ENCODE measurements at places on chromosomes 12 and 14.

- DNase-seq: no peak
Observed at GRCh38 chr12:114045349-114045748, 79.2 kb upstream of the RBM19 start.

DNA sequence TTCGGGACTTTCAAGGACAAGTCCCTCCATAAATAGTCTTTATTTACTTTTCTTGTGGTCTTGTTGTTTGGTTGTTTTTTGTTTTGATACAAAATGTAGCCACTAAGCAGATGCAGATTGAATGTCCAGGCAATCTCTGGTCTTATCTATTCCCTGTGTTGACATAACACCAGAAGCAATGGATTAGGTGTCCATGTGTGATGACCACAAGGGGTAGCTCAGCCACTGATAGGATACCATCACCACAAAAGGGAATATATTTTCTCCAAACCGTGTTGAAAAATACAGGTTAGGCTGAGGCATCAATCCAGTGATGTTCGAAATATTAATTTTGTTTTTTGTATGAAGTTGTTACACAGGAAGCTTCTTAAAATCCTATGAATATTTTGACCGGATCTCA is 196.3 kb downstream of the EPS8 start:
- no peak for DNase-seq

DNA sequence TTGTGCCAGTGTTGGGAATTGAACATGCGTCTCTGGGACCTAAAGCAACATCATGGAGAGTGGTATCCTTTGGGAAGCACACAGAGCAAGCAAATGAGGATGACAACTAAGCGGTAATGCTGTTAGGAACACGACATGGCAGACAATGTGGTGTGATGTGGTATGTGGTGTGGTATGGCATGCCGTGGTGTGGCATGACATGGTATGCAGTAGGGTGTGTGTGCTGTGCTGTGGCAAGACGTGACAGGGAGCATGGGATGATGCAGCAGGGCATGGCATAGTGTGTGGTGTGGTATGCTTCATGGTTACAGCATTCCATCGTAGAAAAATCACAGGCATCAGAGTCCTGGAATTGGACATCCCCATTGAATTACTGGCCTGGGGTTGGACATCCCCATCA is 108.7 kb downstream of the RTN1 start:
- no peak for DNase-seq

DNA sequence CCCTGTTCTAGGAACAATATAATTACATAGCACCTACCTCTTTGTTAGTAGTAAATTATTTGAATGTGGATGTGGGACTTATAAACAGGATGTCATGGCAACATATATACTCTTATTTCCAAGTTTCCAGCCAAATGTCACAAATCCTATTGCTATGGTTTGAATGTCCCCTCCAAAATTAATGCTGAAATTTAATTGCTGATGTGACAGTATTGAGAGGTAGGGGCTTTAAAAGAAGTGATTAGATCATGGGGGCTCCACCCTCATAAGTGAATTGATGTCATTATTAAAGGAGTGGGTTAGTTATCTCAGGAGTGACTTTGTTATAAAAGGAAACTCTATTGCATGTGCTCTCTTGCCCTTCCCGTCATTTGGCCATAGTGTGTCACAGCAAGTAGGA is 164.2 kb upstream of the ATF7IP start:
- no peak for DNase-seq

GRCh38 chr14:68951035-68951797 is 27.9 kb downstream of the ACTN1 start:
- no peak for DNase-seq

- no peak for DNase-seq
Observed at GRCh38 chr14:93063393-93063792, 52.3 kb downstream of the ITPK1 start.

GRCh38 chr12:38904537-38905479 is 583 bp downstream of the CPNE8 start:
- DNase-seq: peak; percentile 31

GRCh38 chr14:102878174-102878969 is 44.1 kb upstream of the AMN start:
- no peak for DNase-seq

- DNase-seq: no peak
Observed at GRCh38 chr12:6092784-6093722, 31.4 kb downstream of the VWF start.

GRCh38 chr12:47935184-47935583 is 28.2 kb upstream of the TMEM106C start:
- DNase-seq: no peak

- DNase-seq: no peak
Observed at GRCh38 chr14:101247842-101248725, 313.2 kb upstream of the DIO3 start.

- DNase-seq: no peak
Observed at GRCh38 chr14:56040121-56040520, 78.1 kb upstream of the PELI2 start.

DNA sequence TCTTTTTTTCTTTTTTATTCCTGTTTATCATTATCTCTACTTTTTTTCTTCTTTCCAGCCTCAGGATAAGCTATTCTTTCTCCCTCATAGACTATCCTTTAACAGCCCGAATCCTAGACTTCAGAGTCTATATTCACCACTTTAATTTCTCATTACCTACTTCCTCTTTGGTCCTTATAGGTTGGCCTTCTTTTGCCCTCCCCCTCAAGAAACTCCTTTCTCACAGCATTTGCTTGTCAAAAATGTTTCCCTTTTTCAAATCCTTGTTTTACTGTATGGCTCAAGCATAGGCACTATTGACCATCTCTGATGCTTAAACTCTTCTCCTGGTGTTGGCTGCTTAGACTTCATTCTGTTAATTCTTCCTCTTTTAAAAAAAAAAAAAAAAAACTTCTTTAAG is 52.5 kb downstream of the KIAA0586 start:
- no peak for DNase-seq

- no peak for DNase-seq
Observed at GRCh38 chr12:69679119-69679518, 20.0 kb downstream of the BEST3 start.

- no peak for DNase-seq
Observed at GRCh38 chr14:39212693-39213092, 21.0 kb upstream of the MIA2 start.

DNA sequence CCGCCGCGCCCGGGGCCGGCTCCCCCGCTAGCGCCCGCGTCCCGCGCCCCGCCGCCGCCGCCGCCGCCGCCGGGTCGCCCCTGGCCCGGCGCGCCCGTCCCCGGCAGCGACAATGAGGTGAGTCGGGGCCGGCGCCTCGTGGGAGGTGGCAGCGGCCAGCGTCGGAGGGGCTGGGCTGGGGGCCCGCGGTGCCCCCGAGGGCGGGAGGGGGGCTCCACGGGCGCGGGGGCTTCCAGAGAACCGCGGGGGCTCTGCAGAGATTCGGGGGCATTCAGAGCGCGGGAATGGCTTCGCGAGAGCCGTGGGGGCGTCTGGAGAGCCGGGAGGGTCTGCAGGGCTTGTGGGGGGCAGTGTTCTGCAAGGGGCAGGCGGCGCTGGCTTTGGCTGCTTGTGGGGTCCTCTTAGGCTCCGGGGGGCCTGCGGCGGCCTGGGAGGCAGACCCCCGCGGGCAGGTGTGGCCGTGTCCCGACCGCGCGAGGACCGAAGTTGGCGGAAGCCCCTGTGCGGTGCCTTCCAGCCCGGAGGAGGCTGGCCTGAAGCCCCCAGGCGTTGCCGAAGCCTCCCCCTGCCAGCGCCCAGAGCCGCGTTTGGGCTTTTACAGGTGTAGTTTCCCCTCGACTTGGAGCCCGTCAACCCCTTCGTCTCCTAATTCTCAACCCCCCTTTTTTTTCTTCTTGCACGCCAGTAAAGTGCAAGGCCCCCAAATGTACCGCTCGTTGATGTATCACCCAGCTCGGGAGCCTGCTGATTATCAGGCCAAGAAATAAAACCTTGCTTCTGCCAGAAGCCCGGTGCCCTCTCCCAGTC is 93.1 kb upstream of the EVL start:
- DNase-seq: no peak

DNA sequence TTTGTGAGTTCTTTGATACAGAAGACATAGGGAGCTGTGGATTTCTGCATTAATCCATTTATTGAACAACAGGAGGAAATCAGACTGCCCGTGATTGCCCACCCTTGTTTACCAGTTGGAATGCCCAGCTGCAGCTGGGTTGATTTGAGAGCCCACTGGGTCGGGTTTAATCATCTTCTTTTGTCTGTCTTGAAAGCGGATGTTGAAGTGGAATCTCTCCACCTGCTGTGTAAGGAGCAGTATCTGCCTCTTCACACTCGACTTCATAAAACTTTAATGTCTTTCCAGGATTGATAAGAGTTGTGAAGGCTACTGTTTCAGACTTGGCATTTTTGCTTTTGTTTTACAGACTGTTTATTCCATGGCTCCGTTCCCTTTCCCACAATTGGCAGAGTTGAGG is 39.9 kb downstream of the TBC1D30 start:
- no peak for DNase-seq

DNA sequence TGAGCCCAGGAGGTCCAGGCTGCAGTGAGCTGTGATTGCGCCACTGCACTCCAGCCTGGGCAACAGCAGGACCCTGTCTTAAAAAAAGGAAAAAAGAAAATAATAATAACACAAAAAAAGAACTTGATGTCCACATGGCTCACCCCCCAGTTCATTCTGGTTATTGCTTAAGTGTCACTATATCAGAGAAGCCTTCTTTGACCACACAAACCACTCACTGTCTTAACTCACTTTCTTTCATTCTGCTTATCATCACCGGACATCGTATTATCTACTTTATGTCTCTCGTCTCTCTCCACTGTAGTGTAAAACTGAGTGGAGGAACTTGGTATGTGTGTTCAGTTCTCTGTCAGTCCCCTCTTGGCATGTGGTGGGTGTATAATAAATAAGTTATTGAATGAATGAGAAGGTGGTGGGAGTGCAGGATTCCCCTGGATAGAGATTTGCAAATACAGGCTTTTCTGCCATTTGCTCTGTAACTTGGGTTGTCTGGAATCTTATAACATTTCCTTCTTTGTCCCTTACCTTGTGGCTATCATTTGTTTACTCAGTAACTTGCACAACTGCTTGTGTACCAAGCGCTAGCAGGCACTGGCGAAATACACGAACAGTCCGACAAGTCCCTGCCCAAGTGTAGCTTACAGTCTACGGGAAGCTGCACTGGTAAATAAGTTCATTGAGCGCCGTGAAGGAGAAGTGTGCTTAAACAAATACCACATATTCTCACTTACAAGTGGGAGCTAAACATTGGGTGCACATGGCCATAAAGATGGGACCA is 86.6 kb upstream of the TRAF3 start:
- DNase-seq: no peak

Measured in T-helper 22 cell (primary cell).